ENCODE measurements at places on chromosomes 6 and 20.

DNA sequence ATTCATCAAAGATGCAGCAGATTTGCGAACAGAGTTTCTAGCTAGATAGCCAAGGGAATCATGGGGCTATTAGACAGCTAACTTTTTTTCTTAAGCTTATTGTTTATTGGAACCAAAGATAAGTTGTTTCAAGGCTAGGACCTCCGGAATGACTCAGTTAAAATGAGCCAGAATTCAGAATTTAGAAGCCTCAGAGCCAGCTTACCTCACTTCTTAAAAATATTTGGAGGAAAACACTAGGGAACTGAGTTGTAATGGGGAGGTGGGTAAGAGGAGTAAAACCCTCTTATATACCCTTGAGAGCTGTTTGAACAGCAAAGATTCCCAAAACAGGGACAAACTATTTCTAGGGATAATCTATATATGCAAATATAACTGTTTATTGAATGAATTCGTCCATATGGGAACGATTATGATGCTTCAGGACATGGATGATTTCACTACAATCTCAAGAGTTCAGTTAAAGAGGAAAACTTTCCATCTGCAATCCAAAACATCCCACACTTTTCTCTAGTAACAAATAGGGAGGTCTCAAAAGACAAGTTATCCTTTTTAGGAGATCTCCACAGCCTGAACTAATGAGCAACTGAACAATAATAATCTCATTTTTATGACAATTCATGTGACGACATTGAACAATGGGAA is 12.6 kb upstream of the CARMIL1 start:
- DNase-seq = no peak

DNA sequence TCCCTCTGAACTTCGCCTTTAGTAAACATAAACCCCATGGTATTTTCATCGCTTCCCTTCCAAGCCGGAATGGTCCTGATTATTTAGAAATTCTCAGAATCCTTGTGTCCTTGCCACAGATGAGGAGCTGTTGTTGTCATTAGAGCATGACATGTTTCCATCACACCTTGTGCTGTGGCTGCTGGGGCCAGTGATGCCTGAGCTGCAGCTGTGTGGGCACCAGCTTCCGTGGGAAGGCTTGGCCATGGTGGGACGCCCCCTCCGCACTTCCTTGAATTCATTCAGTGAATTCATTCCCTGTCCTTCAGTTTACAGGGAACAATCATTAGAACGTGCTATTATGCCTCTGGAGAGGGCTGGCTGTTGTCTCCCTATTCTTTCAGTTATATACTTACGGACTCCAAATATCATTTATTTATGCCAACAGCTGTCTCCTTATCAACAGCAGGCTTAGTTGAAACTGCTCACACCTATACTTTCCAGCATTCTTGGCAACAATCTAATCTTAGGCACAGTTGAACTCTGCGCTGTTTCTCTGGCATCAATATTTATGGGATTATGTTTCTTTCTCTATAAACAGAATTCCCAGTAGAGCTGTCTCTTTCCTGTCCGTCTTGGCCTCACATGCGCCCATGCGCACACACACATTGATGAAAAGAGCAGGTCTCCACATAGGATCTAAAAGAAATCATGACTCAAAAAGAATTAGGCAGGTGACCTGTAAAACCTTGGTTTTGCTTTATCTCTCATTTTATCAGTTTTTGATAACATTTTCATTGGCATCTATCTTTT is 9.0 kb downstream of the ADGRF1 start:
- DNase-seq = no peak

- no peak for DNase-seq
These were observed 133.7 kb downstream of the RCAN2 start for GRCh38 chr6:46357591-46357990.

GRCh38 chr6:38020593-38020992 is 201.1 kb downstream of the ZFAND3 start:
- DNase-seq = no peak

GRCh38 chr6:7135755-7136154 is 28.0 kb downstream of the RREB1 start:
- DNase-seq = no peak

DNA sequence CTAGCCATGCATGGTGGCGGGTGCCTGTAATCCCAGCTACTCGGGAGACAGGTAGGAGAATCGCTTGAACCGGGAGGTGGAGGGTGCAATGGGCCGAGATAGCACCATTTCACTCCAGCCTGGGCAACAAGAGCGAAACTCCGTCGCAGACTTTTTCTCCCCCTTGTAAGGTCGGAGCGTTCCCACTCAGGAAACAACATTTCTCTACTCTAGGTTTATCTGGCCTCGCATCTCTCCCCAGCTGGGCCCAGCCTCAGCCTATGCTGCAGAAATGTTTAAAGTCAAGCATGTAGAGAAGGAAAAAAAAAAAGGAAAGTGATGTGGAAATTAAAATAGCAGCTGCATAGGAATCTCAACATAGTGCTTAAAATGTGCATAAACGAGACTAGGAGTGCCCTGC is 172.3 kb downstream of the TRIM27 start:
- DNase-seq = no peak

DNA sequence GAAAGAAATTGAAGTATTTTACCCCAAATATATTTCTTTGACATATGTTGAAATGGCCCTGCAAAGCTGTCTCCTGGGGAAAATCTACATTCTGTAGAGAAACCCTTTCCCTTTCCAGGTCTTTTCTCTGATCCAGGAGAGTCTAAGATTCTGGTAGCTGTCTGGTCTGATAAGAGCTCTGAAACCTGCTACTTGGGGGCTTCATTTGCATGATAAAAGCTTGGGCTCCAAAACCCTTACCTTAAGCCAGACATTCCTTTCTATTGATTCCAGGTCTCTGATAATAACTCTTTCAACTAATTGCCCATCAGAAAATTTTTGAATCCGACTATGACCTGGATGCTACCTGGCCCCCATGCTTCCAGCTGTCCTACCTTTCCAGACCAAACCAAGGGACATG is 169.2 kb upstream of the C6orf118 start:
- no peak for DNase-seq

- no peak for DNase-seq
These were observed 8.8 kb downstream of the GSTA2 start for GRCh38 chr6:52754443-52754842.

DNA sequence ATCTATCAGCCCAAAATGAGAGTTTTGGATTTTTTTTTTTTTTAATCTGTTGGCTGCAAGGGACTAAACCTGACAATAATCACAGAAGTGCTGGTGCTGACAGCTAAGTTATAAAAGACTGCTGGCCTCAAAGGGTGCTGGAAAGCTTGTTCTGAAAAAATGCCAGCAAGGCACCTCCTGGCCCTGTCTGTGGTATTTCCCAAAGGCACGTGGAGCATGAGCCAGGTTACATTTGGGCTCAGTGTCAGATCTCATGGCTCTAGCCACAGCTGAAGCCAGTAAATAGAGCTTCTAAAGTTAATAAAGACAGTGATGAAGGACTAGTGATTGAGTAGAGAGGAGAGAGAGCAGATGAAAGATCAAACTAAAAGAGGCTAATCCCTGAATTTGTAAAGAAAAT is 178.9 kb downstream of the FUT9 start:
- DNase-seq = no peak

- DNase-seq = no peak
These were observed 12.8 kb downstream of the MYLK4 start for GRCh38 chr6:2737885-2738284.

- DNase-seq = no peak
These were observed 89.6 kb upstream of the CDH4 start for GRCh38 chr20:61162451-61162850.

Data from stimulated activated CD8-positive, alpha-beta memory T cell treated with anti-CD3 and anti-CD28 coated beads, Interleukin-4, amount 100 ng/mL, for 24 hours (primary cell).